Nephron progenitor cell (in vitro differentiated cells): ENCODE measurements at places on chromosomes 6 and 20.

DNA sequence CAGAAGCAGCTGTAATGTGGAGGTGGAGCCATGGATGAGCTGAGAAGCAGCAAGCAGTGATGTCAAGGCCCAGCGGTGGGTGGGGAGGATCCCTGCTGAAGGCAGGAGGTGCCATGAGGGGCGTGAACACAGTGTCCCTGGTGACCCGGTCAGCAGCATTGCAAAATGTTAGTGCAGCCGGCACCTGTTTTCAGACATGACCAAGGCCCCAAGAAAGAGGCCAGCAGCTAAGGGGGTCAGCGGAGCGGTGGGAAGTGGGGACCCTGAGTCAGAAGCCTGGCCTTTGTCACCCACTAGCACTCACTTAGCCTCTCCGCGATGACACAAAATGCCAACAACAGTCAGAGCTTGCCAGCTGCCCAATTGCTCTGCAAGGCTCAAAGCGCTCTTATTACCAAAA is 51.9 kb downstream of the TMEM242 start:
- no peak for DNase-seq

DNA sequence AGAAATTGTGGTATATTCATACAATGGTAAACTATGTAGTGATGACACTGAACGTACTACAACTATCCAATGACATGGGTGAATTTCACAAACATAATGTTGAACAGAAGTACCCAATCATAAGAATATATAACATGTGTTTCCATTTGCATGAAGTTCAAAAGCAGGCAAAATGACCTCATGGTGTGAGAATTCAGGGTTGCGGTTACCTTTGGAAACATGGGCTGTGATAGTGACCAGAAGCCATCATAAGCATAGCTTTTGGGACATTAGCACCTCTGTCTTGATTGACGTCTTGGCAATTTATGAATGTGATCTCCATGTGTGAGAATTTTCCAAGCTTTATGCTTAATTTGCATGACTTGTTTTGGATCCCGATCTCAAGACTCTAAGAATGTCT is 500.1 kb upstream of the JAG1 start:
- no peak for DNase-seq

GRCh38 chr20:2357114-2357513 is 23.6 kb upstream of the TGM6 start:
- no peak for DNase-seq

DNA sequence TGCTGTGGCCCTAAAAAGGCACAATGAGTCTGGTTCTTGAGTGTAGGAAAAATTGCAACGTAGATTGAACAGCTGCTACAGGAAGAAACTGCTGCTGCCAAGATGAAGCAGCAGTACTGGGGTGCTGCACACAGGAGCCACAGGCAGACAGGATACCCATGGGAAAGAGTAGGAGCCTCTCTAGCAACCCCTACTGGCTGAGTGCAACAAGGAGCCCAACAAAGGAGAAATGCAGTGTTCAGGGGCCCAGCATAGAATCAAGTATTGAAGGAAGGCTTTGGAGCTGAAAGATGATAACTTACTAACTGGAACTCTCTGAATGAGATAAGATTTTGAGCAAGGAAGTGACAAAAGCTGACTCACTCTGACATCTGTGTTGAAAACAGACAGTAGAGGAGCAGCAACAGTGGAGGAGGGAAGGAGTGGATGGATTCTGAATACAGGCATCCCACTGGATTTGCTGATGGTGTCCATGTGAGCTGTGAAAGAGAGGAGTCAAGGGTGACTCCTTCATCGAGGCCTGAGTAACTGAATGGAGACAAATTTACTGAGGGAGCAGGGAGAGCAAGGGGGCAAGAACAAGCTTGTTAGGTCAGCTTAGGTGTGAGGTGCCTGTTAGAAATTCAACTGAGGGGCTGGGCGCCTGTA is 534.7 kb upstream of the JARID2 start:
- no peak for DNase-seq

- no peak for DNase-seq
Measured at GRCh38 chr6:87731818-87732661, 30.0 kb upstream of the AKIRIN2 start.

DNA sequence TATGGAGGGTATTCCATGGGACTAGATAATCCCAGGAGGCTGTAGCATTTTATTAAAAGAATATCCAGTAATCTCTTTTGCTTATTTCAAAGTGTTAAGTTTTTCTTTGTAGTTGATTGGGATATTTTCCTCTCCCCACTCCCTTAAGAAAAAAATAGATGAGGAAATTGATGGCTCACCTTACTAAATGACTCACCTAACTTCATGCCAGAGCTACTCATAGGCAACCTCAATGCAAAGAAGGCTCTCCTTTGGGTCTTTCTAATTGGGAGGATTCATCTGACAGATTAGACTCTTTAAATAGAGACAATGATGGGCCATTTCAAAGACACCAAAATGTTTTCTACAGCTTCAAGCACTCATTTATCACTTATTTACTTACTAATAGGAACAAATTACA is 528.5 kb upstream of the BTBD3 start:
- no peak for DNase-seq

- no peak for DNase-seq
Measured at GRCh38 chr6:4751823-4752464, 24.3 kb upstream of the CDYL start.

DNA sequence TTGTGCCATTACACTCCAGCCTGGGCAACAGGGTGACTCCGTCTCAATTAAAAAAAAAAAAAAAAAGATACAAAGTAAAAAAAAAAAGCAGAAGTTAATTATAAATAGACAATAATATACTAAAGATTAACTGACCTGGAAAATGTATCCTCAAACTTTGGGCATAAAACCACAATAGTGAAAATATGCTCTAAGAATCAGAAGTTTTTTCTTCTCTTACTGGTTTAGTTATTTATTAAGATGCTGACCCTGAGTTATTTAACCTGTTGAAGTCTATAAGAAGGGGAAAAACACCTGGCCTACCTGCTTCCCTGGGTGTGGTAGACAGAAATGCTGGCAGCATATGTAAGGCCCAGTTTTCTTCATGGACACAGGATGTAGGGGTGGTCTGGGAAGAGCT is 133.7 kb upstream of the MLIP start:
- no peak for DNase-seq

GRCh38 chr6:78947529-78947928 is 80.2 kb downstream of the IRAK1BP1 start:
- no peak for DNase-seq

GRCh38 chr20:54606380-54606779 is 131.0 kb downstream of the DOK5 start:
- DNase-seq, result no peak

- no peak for DNase-seq
Measured at GRCh38 chr6:1070085-1070521, 241.8 kb upstream of the FOXQ1 start.

DNA sequence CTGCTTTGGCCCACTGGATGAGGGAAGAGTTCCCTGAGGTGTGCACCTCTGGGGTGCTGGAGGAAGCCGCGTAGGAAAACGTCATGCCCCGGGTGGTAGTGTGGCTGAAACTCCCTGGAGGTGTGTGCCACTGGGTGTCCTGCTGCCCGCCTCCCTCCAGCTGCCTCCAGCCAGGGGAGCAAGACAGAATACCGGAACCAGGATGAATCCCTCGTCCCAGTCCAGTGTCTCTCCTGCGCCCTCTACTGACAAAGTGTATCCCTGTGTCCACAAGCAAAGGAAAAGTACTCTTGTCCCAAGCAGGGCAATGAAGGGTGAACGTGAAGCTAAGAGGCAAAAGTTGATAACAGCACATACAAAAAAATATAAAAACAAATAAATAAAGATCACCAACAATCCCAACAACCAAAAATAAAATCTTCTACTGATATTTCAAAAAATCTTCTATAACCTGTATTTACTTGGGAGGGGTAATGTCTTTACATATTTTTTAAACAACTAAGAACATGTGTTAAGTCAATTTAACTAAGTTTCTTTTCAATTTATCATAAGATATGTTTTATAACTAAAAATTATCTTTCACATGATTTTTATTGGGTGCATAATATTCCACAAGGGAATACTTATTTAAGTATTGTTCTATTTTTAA is 437.6 kb downstream of the MAFB start:
- DNase-seq, result peak; percentile 16

DNA sequence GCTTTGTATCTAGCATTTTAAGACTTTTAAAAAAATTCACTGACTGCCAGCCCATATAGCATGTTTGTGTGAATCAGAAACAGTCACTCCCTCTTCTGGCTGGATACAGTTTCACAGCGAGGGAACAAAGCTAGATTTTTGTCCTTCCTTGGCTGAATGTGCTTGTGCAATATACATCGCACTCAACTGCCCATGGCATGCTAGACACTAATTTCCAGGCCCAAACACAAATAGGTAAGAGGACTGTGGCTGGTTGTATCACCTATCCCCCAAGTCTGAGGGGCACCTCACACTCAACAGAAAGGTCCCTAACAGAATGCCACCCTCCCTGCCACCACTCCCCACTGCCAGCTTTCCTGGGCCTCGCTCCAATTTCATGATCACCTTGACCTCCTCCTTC is 16.2 kb upstream of the BLCAP start:
- no peak for DNase-seq

DNA sequence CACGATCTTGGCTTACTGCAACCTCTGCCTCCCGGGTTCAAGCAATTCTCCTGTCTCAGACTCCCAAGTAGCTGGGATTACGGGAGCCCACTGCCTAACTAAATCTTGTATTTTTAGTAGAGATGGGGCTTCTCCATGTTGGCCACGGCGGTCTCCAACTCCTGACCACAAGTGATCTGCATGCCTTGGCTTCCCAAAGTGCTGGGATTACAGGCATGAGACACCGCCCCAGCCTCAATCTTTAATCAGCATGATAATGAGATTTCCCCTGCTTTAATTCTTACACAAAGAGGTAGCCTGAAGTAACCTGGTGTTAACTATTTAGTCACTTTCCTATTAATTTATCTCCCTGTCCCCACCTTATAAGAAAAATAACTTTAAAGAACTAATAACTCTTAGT is 31.3 kb upstream of the TRDN start:
- DNase-seq, result no peak

DNA sequence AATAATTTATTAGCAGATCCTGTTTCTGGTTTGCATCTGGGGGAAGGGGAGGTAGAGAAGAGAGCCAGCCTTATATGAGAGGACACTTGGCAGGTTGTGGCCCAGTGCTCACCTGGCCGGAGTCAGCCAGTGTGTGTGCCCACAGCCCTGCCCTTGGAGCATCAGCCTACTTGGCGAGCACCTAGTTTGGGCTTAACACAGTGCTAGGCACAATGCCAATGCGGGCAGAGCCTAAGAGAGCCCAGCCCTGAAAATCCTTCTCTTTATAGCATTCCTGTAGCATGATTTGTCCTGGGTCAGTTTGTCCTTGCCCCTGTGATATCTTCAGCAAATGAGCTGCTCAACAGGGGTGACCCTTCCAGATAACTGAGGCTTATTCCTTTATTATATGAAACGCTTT is 73.0 kb downstream of the SLX4IP start:
- DNase-seq, result no peak

GRCh38 chr6:69289689-69290495 is 506.9 kb downstream of the LMBRD1 start:
- no peak for DNase-seq

- DNase-seq, result peak; percentile 20
Measured at GRCh38 chr20:61588411-61589385, 336.6 kb downstream of the CDH4 start.

GRCh38 chr6:125769147-125769783 is 19.8 kb downstream of the HEY2 start:
- DNase-seq, result no peak

DNA sequence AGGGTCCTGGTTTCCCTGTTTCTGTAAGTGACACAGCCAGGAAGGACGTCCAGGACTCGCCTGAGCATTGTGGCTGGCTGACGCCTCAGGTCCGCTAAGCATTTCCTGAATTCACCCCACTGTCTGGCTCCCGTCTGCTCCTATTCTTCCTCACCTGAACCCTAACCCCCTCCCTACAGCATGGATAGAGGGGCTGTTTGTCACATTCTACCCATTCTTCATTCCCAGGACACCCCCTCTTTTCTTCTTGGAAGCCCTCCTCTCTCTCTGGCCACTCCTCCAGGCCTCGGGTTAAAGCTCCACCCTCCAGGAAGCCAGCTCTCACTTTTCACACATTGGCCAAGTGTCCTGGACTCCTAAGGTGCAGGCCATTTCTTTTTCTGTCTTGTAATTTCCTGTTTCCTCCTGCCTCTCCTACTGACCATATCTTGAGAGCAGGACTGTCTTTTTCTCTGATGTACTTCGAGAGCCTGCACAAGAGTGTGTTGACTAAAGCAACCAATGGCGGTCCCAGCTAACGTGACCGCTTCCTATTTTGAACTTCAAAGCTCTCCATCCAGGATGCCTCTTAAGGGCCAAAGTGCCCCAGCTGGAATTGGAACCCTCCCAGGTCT is 24.2 kb upstream of the MYMX start:
- DNase-seq, result no peak

- DNase-seq, result no peak
Measured at GRCh38 chr6:54519161-54519560, 210.9 kb downstream of the TINAG start.

- DNase-seq, result no peak
Measured at GRCh38 chr6:82785206-82785605, 280.4 kb downstream of the UBE3D start.

GRCh38 chr20:53498341-53498740 is 95.3 kb downstream of the ZNF217 start:
- DNase-seq, result no peak

DNA sequence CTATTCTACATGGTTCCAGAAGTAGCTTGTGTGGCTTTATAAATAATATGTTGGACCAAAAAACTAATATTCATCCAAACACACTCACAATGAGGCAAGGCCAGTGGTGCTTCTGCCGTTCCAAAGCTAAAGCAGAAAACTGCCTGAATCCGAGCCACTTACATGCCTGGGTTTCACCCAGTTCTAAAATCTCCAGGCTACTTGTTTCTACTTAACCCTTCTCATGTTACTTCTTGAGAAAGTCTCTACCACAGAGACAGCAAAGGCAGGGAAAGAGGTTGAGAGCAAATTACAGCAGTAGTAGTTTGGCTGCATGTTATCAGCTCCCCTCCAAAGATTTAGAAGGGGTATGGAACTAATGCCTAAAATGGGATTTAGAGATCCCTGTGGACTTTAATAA is 62.0 kb downstream of the FAXC start:
- no peak for DNase-seq

DNA sequence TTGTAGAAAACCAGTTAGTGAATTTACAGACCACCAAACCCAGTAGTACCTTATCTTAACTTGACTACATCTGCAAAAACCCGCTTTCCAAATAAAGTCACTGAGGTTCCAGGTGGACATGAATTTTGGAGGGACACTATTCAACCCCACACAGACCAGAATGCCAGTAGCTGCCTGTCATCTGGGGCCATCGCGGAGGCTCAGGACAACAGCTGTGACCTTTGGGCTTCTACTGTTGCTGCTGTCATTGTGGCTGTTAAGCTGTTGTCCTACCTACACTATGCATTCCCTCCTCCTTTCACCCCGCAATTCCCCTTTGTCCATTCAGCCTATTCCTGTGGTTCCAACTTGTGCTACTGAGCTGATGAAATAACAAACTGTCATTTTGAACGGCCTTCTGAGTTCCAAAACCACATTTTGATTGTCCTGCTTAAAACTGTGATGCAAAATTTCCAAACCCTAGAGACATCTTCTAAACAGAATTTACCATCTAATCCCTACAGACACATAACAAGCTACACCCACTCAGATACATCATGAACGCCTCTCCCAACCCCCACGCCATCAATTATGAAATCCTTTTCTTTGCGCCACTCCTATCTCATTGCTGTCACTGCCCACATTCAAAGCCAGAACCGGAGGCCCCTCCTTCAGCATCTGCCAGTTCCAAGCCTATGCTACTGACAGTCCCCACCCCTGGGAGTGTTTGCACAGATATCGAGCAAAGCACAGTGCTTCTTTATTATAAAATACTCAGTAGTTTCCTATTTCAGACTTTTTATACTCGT is 125.0 kb downstream of the C6orf118 start:
- no peak for DNase-seq
